Stimulated activated CD4-positive, alpha-beta T cell treated with anti-CD3 and anti-CD28 coated beads, Interleukin-15, amount 100 ng/mL, for 1 hour (primary cell): ENCODE measurements at places on chromosomes 3 and 15.

GRCh38 chr15:66682865-66683264, 19.2 kb upstream of the SMAD6 start:
- no peak for DNase-seq

- no peak for DNase-seq
Observed at GRCh38 chr3:56488812-56489600, 20.7 kb upstream of the ERC2 start.

DNA sequence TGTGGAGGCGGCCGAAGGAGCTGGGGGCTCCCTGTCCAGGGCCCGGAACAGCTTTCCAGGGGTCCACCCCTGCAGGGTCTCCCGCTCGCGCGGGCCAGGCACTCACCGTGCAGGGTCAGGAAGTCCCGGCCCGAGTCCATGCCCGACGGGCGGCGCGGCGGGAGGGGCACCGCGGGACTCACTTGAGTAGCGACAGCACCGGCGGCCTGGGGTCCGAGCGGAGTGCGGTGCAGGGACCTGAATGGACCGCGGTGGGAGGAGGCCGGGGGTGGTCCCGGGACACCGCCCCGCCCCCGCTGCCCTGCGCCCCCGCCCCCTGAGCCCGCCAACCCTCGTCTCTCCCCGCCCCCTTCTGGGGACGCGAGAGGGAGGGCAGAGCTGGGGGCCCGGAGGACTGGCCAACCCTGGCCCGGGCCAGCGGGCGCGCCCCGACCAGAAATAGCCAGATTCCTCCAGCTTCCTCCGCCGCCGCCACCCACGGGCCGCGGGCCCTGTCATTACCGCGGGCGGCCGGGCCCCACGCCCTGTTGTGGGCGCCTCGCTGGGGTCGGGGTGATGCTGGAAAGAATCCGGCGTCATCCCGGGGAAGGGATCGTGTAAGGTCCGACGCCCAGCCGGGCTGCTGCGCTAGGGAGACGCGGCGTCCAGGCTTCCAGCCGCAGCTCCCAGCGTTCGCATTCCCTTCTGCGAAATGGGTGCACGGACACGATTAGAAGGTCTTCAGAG, at the start of gene PLCD1:
PLCD1 (minus strand) TSS at position 243 of the 726 bp plus-strand sequence; CDS start at position 140, 103 bp downstream.
- DNase-seq = no peak

DNA sequence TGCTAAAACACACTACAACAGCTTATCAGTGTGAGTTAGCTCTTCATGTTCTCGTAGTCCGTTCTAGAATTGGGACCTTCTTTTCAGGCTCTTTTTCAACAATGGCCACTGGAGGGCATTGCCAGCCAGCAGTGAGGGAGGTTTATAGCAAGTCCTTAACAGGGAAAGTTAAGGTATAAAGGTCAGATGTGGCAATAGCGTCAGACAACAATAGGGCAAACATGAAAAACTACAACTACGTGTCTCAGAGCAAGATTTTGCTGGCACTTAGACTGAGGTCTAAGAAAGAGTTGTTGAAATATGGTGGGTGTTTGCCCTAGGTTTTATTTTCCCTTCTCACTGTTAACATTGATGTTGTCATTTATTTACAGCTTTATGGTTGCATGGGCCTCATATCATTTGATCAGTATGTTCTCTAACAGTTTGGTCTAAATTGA, 161.4 kb downstream of the GMNC start:
- no peak for DNase-seq

- no peak for DNase-seq
Observed at GRCh38 chr15:34018021-34018645, 20.9 kb downstream of the AVEN start.

GRCh38 chr3:61443886-61444285, 117.5 kb upstream of the PTPRG start:
- no peak for DNase-seq

DNA sequence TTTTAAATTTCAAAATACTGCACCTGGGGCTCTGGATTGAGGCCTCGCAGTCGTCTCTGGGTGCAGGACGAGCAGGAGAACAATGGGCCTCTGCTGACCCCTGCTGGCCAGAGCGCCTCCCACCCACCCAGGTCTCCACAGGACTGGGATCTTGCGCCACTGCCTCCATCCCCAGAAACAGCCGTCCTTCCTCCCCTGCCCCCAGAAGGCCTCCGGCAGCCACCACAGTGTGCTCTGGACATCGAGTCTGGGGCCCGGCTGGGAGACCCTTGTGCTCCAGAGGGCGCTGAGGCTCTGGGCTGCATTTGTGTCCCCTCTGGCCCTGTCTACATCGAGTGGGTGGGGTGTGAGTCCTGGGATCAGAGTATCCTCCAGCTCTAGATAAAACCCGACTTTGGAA, 6.7 kb upstream of the ACSBG1 start:
- peak; percentile 62 for DNase-seq

- no peak for DNase-seq
Observed at GRCh38 chr3:133712017-133712416, 34.2 kb upstream of the TF start.

GRCh38 chr3:36244728-36245127, 135.6 kb upstream of the STAC start:
- no peak for DNase-seq

DNA sequence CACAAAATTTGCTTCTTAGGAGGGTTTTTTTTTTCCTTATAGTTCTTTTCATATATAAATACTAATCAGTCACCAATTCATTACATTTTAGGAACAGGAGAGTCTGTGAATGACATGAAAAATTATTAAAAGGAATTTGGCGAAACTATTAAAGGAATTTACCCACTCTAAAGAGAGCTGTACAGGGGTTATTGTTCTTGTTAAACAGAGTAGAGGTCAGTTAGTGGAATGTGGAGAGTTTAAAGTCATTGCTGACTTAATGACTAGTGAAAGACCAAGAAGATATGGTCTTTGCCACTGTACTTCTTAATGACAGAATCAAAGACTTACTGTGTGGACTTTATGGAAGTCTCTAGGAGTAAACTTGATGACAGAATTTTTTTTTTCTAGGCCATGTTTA, 333.6 kb upstream of the C2CD4B start:
- no peak for DNase-seq

- no peak for DNase-seq
Observed at GRCh38 chr3:55988905-55989304, 479.4 kb downstream of the ERC2 start.

- DNase-seq = no peak
Observed at GRCh38 chr3:11600501-11601282, 43.0 kb downstream of the VGLL4 start.

DNA sequence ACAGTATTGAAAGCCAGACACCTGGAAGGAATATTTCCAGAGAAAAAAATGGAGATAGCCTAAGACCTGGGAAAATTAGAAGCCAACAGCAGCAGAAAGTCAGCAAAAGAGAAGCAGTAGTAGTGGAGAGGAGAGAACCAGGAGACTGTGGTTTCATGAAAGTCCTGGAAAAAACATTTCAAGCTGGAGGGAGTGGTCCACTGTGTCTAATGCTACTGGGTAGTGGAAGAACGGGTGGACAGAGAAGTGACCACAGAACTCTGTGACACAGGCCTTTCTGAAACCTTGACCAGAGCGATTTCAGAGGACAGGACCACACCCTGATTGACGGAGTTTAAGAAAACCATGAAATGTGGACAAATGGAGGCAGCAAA, 15.3 kb upstream of the SH3BP5 start:
- no peak for DNase-seq

GRCh38 chr15:70514251-70514650, 249.1 kb downstream of the UACA start:
- DNase-seq = no peak

GRCh38 chr3:41320953-41321641, 121.8 kb downstream of the CTNNB1 start:
- no peak for DNase-seq

GRCh38 chr15:39685999-39686613, 96.5 kb downstream of the FSIP1 start:
- DNase-seq = no peak

- no peak for DNase-seq
Observed at GRCh38 chr15:85035980-85036379, 54.3 kb downstream of the PDE8A start.

DNA sequence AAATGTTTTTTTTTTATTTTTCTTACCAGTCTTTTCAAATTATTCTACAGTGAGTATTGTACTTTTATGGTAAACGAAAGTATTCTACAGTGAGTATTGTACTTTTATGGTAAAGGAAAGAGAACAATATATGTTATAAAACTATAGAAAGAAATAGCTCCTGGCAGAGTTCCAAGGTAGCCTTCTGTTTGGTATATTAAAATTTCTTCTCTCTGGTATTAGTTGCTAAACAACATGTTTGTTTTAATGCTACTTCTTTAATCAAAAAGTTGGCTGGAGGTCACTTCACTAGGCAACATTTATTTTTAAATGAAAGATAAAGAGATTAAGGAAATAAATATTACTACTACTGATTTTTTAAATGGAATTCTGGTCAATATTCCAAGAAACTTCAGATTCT, 108.6 kb upstream of the ARL6 start:
- DNase-seq = no peak

DNA sequence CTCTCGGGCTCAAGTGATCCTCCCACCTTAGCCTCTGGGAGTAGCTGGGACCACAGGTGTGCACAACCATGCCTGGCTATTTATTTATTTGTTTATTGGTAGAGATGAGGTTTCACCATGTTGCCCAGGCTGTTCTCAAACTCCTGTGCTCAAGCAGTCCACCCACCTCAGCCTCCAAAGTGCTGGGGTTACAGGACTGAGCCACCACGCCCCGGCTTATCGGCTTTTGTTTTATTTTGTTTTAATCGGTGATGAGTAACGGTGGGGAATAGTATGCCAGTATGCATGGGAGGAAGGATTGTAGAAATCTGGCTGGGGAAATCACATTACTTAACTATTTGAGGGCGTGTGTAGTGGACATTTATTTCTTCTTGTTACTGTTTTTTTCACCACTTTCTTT, 451.0 kb upstream of the GOLIM4 start:
- DNase-seq = no peak

- DNase-seq = no peak
Observed at GRCh38 chr15:69557707-69558409, 105.2 kb downstream of the RPLP1 start.

DNA sequence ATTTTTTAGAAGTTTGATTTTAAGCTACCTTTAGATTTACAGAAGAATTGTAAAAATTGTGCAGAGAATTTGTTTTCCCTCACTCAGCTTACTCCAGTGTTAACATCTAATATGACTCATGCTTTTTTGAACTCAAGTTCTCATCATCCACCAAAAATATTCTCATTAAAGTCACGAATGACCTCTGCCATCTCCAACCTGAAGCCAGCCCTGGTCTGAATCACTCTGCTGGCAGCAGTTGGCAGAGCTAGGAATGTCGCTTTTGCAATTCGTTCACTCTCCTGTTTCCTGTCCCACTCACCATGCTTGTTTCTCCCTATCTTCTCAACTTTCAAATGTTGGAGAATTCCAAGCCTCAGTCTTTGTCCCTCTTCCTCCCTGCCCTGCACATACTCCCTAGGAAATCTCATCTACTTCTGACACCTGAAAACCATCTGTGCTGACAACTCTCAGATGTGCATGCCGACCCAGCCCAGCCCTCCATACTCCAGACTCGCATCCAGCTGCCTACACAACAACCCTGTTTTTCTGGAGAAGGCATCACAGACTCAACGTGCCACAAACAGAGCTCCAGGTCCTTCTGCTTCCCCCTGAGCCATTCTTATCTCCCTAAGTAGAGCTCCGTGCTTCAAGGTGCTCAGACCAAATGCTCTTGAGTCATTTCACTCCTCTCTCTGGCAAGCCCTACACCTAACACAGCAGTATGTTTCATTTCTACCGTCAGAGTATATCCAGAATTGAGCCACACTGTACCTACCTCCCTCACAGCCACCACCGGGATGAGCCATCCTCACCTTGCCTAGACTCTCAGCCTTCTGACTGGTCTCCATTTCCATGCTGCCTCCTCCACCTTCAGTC, 24.9 kb downstream of the PRR23E start:
- DNase-seq = no peak

- DNase-seq = no peak
Observed at GRCh38 chr15:43439268-43439667, 53.7 kb downstream of the TP53BP1 start.

- no peak for DNase-seq
Observed at GRCh38 chr15:84969257-84969656, 12.4 kb upstream of the PDE8A start.
